Renal pelvis (tissue), 12 donors: ENCODE measurements at places on chromosomes 11 and 22. TPM values are rescaled to one million over a fixed set of nuclear protein-coding genes. Genes with fewer than 3 reads are reported as not detected.

GRCh38 chr11:83818349-83818748 is 532.2 kb upstream of the CCDC90B start:
- DNase-seq = no peak

DNA sequence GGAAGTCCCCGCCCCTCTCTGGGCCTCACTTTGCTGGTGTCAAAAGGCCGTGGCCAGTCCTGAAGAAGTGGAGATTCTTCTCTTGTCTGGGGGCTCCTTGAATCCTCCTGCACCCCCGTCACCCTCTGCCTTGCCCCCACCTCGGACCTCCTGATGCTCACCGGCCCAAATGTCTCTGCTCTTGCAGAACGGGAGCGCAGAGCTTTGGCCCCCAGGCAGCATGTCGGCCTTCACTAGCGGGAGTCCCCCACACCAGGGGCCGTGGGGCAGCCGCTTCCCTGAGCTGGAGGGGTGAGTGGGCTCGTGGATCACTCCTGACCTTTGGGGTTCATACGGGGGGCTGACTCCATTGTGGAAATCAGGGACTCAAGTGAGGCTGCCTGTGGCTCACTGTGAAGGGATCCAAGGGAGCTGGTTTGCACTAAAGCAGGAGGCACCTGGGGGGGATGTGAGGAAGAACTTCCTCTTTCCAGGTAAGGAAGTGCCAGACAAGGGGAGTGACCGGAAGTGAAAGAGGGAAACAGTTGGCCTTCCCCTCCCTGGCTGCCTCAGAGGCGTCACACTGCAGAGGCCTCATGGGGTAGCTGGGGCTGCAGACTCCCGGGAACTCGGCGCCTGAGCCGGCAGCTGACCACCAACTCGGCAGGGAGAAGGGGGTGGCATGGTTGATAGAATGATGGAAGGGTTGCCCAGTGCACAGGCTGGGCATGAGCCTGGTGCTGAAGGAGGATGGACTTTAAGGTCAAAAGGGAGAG is 23.1 kb downstream of the CSF2RB start:
- DNase-seq = no peak

GRCh38 chr22:45531441-45532234 is 29.0 kb downstream of the FBLN1 start:
- no peak for DNase-seq

- DNase-seq = peak; percentile 53
Measured at GRCh38 chr11:83292709-83293456, 6.7 kb upstream of the CCDC90B start.

GRCh38 chr11:118623269-118623655 is 15.8 kb downstream of the PHLDB1 start:
- no peak for DNase-seq

GRCh38 chr11:64590763-64591221 is at the start of gene SLC22A12:
SLC22A12 (plus strand) TSS chr11:64591220; CDS start chr11:64591557, 337 bp downstream.
- DNase-seq = no peak

GRCh38 chr11:35321532-35322317 is 97.6 kb downstream of the SLC1A2 start:
- DNase-seq = no peak

- DNase-seq = no peak
Measured at GRCh38 chr11:11552529-11553087, 69.2 kb downstream of the GALNT18 start.

GRCh38 chr22:42992886-42993479 is 22.0 kb downstream of the PACSIN2 start:
- no peak for DNase-seq

GRCh38 chr11:64406221-64406946 is 47.4 kb downstream of the RPS6KA4 start:
- DNase-seq = peak; percentile 61

- DNase-seq = no peak
Measured at GRCh38 chr22:41904450-41905410, 10.1 kb downstream of the SHISA8 start.

DNA sequence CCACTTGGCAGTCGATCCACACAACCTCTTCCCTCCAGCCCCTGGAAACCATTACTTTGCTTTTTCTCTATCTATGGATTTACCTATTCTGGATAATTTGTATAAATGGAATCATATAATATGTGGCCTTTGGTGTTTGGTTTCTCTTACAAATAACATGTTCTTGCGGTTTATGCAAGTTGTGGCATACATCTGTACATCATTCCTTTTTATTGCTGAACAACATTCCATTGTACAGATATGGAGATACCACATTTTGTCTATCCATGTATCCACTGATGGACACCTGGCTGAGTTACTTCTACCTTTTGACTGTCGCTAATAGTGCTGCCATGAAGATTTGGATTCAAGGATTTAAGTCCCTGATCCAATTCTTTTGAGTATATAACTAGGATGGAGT is 25.1 kb downstream of the SMCO4 start:
- DNase-seq = no peak

- no peak for DNase-seq
Measured at GRCh38 chr11:35579557-35580396, 38.5 kb upstream of the FJX1 start.

- DNase-seq = no peak
Measured at GRCh38 chr11:69215216-69215615, 59.5 kb downstream of the SMIM38 start.

DNA sequence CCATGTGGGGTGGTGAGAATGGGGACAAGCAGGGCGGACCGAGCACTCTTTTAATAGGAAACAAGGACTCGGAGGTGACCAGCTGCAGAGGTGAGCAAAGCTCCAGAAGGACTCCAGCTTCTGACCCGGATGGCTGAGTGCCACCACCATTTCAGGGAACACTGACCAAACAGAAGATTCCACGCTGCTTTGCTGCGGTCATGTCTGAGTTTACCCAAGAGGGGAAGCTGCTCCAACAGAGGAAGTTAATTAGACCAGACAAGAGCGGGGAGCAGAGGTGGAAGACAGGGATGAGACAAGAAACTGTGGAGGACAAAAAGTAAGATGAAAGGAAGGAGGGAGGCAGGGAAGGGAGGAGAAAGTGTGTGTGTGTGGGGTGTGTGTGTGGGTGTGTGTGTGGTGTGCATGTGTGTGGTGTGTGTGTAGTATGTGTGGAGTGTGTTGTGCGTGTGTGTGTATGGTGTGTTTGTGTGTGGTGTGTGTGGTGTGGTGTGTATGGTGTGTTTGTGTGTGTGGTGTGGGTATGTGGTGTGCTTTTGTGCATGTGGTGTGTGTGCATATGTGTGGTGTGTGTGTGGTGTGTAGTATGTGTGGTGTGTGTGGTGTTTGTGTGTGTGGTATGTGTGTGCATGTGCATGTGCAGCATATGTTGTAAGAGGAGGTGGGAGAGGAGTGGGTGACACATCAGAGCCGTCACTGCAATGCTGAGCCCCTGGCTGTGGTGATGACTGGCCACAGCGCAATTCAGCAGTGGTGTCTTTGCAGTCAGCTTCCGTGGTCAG is 82.2 kb upstream of the AKIP1 start:
- DNase-seq = no peak

- no peak for DNase-seq
Measured at GRCh38 chr11:123221096-123221561, 26.1 kb upstream of the CLMP start.

DNA sequence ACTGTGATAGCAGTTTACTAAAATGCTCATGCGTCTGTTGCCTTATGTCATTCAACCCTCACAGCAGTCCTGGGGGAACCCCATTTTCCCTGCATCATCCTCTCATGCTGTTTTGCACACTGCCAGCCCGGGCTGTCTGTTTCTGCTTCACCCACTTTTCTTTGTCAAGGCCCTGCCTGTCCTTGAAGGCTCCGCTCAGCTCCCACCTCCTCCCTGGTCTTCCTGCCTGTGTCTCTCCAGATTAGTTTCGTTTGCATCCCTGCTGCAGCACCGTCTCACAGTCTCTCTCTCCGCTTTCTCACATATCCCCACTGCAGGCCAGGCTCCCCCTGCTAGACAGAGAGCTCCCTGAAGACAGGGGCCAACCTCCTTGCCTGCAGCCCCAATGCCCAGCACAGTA is 29.9 kb downstream of the SERPINH1 start:
- no peak for DNase-seq

- no peak for DNase-seq
Measured at GRCh38 chr11:69943066-69943465, 123.8 kb upstream of the FGF3 start.

DNA sequence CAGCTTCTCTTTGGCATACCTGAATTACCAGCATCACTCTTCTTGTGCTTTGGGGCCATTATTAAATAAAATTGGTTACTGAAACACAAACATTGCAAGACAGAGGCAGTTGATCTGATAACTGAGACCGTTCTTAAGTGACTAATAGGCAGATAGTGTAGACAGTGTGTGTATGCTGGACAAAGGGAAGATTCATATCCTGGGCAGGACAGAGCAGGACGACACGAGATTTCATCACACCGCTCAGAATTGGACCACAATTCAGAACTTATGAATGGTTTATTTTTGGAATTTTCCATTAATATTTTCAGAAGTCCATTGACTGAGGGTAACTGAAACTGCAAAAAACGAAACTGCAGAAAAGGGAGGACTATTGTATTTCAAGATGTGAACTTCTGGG is 68.6 kb downstream of the LDLRAD3 start:
- DNase-seq = no peak

DNA sequence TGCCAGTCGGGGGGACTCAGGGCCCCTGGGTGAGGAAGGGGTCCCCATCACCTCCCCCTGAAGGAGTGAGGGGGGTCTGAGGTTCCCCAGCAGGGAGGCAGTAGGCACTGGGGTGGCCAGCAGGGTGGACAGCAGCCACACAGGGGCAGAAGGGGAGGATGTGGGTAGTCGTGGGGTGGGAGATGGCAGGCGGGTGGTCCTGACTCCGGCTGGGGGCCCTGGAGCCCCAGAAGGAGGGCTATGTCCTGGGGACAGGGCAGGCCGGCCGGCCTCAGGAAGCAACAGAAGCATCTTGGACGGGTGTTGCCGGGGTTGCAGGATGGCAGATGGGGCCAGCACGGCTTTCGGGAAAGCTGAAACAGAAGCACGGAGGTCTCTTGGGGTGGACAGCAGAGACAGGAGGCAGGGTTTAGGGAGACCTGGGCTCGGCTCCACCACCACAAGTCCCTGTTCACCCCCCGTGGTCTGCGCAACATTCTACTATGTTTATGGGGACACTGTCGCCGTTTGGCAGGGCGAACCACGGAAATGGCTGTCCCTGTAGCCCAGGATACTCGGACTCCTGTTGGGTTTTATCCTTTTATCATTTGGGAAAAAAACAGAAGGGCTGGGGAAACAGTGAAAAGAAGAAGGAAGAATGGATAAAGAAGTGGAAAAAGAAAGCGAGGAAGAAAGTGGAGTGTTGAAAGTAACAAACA is 14.1 kb downstream of the VWCE start:
- DNase-seq = no peak

DNA sequence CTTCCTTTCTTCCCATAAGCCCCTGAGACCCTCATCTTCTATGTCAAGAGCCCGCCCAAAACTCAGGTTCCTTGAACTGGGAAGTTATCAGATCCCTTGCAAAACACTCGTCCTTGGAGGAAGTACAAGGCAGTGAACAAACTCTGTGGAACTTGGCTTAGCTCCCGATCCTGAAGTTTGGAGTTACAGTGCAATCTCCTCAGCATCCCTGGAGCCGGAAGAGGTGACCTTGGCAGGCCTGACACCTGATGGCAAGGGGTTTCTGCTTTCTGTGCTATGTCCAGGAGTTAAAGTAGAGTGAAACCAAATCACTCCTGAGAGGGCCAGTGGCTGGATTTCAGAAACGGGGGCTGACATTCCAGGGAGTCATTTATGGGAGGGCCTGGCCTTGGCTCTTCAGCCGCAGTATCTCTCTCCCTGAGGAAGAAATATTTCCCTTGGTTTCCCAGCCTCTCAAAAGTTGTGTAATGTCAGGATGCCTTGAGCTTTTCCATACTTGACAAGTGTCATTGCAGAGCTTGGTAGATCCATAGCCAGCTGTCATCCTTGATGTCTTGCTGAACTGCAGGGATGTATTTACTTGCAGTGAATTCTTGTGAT is 1.9 kb upstream of the GRAMD1B start:
- no peak for DNase-seq

GRCh38 chr11:1155274-1155693 is 2.5 kb upstream of the MUC5AC start:
- no peak for DNase-seq

DNA sequence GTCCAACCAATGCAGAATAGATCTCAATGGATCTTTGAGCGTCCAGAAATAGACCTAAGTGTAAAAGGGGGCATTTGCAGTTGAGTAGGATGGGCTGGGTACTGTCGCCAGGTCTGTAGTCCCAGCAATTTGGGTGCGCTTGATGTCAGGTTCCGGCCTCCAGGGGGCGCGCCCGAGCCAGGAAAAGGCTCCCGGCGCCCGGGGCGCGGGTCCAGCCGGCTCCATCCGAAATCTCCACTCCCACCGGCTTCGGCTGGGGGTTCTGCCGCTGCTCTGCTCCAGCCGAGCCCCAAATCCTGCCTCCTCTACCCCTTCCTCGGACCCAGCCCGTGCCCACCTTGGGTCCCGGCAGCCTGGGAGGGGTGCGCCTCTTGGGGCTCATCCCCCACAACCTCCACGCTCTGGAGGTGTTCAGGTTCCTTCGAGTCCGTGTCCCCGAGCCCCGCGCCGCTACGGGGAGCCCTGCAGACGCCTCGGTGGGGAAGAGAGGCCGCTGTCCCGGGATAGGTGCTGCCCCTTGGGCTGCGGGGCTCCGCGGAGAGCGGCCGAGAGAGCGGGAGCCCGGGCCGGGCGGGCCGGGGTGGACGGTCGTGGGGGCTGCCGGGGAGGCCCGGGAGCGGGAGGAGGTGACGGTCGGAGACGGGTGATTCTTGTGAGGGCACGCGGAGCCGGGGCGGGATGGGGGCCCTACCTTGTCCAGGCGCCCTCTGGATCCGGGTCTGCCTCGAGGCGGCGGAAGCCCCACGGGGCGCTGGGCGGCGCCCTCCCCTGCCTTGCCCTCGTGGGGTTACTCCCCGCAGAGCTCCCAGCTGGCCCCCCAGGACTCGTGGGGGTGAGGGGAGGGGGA is 13.0 kb upstream of the CYB5R3 start:
- peak; percentile 85 for DNase-seq

The FOLR1 gene
- 59.1 TPM for polyA plus RNA-seq

The LARGE2 gene
- 29.5 TPM for polyA plus RNA-seq

The POU2AF2 gene
- polyA plus RNA-seq = not detected

The OR51B2 gene
- polyA plus RNA-seq = not detected

The LRRC74B gene
- 0.11 TPM for polyA plus RNA-seq

The ZNF74 gene
- 21.0 TPM for polyA plus RNA-seq

The RIMBP3C gene
- polyA plus RNA-seq = 0.36 TPM

The OTOG gene
- 0.66 TPM for polyA plus RNA-seq

The NAALADL1 gene
- 13.5 TPM for polyA plus RNA-seq

The TMPRSS4 gene
- polyA plus RNA-seq = 21.8 TPM

The MAFF gene
- polyA plus RNA-seq = 3.2 TPM

The SLC35E4 gene
- 2.4 TPM for polyA plus RNA-seq
